ENCODE measurements at places on chromosomes 4 and X.

- DNase-seq, result no peak
Measured at GRCh38 chr4:154741131-154741665, 2.6 kb upstream of the LRAT start.

GRCh38 chrX:138711399-138712347 is at the start of gene FGF13:
FGF13 (minus strand) TSS chrX:138711717; CDS start chrX:138711003, 714 bp downstream.
- DNase-seq, result no peak

DNA sequence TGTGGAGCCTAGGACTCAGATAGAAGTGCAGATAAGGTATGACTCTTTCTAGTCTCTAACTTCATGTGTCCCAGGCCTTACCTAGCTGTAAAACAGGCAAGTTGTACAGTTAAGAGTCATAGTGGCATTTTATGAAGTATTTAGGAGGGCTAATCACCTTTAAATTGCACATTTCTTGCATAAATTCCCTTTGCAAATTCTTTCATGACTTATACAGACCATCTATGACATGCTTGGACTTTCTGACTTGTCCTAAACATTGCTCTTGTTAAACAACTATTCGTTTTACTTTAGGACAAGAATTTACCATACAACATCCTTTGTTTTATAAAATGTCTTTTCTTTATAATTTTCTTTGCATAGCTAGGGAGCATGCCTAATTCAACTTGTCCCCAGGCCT is 7.8 kb upstream of the RRAGB start:
- no peak for DNase-seq

- DNase-seq, result no peak
Measured at GRCh38 chr4:8761824-8762205, 109.8 kb downstream of the HMX1 start.

DNA sequence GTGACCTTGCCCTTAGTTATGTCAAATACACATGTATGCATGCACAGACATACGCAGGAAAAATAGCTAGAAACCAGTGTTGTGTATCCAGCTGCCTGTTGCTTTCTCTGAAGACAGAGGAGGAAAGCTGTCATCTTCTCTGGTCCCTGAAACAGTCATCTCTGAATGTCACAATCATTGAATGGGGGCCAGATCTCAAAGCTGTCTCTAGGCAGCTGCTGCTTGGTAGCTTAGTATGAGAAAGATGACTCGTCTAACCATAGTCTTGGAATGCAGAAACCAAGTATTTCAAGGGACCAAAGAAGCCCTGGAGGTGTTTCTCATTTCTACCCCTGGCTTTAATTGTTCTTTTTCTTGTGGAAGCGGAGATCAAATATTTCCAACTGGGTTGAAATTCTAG is 4.0 kb downstream of the GRIA3 start:
- no peak for DNase-seq

DNA sequence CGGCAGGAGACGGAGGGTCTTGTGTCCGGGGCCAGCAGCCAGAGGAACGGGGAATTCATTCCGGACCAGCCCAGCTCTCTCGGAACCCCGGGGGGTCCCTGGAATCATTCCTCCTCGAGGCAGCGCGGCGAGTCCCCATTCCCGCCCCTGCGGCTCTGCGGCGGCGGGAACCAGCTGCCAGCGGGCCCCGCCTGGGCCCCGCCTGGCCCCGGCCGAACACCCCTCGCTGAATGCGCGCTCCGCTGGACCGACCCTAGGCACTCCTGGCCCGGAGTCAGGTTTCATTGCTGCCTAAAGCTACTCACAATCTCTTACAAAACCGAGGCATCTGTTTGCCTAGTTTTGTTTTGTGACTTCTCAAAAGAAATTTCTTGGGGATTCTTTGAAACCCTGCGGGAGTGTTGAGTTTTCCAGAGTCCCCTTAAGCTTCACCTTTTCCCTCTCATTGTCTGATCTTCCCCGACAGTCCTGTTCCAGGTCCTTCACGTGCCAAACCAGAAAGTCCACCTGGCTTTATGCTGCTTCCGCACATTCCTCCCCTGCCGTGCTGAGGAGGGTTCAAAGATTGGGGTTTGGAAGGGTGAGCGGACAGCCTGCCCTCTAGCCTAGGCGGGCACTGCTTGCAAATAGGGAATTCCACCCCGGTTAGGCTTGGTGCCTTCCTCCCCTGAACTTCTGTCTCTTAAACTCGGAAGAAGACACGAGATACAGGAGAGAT is 789 bp downstream of the ARHGAP10 start:
- DNase-seq, result no peak

DNA sequence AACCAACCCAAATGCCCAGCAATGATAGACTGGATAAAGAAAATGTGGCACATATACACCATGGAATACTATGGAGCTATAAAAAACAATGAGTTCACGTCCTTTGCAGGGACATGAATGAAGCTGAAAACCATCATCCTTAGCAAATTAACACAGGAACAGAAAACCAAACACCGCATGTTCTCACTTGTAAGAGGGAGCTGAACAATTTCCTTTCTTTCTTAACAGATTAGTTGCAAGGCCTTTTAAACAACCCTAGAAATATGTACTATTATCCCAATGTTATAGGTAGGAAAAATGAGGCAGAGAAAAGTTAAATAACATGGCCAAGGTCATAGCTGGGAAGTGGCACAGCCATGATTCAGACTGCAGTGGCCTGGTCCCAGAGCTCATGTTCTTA is 5.8 kb upstream of the OCIAD2 start:
- no peak for DNase-seq

DNA sequence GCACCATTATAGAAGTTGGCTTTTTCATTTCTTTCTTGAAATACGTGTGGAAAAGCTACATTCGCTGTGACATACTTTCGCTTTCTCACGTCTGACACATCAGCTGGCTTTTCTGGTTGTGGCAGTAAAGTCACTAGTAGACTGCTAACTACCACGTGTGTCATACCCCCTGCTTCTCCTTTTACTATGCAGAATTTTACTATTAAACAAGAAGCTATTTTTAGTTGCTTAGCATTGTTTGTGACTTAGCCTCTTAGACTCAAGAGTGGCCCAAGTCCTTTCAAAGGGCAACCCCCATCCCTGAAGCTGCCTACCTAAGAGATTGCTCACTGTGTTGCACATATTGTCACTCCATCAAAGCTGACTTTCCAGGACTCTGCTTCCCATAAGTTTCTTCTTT is 2.1 kb upstream of the IL2 start:
- no peak for DNase-seq

GRCh38 chr4:186882293-186882692 is 158.6 kb upstream of the FAT1 start:
- no peak for DNase-seq

DNA sequence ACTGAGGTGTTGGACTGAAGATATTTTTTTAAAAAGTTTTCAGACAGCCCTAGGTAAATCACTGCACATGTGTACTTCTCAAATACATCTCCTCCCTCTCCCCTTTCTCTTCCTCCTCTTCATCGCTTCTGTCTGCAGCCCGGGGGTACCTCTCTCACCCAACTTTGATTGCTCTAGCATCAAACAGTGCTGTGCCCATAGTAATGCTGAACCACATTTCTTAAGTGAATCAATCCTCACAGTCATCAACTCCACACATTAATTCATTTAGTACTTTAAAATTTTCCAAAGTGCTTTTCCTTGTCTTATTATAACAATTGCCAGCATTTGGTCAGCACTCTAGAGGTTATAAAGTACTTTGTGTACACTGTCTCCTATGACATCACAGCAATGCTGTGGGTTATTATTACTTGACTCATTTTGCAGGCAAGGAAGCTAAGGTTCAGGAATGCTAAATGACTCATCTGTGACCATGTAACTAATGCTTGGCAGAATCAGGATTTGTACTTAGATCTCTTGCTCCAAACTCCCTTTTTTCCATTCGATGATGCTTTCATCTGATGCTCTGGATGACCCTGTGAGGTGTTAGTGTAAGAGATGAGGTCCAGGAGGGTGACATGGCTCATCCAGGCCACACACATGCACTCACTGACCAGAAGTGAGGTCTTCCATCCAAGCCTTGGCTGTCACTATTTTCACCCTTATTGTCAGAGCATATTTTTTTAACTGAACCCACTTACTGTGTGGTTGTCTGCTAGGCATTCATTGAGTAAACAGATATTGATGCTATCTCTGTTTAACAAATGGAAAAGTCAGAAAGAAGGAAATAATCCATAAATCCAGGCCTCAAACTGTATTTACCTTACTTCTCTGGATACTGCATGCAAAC is 58.8 kb downstream of the RHOH start:
- DNase-seq, result no peak

DNA sequence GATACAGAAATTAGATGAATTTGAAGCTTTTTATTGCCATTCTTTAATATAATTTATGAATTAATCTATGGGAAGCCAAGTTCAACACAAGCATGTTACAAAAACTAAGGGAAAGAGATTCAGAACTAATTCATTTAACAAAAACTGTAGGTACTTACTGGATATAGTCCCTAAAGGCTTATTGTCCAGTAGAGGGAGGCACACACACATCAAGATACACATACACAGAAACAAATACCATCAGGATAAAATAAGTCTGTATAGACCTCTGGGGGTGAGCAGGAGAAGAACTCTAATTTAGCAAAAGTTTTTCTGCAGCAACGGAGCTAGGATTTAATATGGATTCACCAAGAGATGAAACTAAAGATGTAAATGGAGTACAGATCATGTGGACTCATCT is 83.0 kb upstream of the IL13RA1 start:
- DNase-seq, result no peak

- DNase-seq, result no peak
Measured at GRCh38 chr4:122663814-122664610, 43.1 kb upstream of the IL21 start.

- DNase-seq, result peak; percentile 50
Measured at GRCh38 chrX:150772150-150772970, 79.2 kb downstream of the MTMR1 start.

DNA sequence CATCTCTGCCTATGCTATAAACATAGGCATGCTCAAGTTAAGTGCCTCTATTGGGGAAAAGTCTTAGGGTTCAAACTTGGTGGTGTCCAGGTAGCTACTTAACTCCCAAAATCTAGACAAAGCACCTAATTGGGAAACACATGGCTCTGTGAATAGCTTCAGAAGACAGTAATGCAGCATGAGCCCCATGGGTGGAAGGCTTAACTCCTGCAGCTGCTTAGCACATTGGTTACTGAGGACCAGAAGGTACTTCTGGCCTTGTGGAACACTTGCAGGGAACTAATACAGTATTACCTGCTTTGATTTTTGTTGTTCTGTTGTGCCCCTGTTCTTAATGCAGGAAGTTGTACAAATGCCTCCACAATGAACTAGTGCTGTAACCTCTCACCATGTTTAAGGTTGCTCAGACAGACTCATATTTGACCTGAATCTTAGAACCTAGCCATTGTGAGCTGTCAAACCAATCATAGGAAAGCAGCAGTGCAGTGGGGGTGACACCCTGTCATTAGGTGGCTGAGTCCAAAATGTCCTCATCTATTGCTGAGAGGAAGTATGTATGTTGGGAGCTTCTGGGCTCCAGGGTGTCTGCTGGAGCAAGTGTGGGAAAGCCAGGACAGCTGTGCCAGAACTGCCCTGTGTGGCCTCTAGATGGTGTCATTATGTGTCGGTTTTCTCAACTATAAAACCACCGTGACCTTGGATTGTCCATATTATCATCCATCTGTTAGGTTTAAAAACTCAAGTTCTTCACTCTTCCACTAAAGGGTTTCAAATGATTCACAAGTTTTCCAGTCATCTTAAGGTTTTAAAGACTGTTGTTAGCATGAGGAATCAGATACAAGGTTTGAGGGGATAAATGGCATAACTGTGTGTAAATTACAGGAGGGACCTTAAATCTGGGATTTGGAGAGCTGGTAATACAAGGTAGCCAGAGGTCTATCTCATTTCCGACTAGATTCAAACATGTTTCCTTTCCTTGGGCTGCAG is 69.9 kb upstream of the WDR1 start:
- DNase-seq, result no peak

- no peak for DNase-seq
Measured at GRCh38 chrX:72584163-72584562, 11.5 kb upstream of the HDAC8 start.

- no peak for DNase-seq
Measured at GRCh38 chr4:183586824-183587223, 72.2 kb downstream of the RWDD4 start.

- peak; percentile 28 for DNase-seq
Measured at GRCh38 chr4:140150886-140151698, 2.9 kb downstream of the MAML3 start.

DNA sequence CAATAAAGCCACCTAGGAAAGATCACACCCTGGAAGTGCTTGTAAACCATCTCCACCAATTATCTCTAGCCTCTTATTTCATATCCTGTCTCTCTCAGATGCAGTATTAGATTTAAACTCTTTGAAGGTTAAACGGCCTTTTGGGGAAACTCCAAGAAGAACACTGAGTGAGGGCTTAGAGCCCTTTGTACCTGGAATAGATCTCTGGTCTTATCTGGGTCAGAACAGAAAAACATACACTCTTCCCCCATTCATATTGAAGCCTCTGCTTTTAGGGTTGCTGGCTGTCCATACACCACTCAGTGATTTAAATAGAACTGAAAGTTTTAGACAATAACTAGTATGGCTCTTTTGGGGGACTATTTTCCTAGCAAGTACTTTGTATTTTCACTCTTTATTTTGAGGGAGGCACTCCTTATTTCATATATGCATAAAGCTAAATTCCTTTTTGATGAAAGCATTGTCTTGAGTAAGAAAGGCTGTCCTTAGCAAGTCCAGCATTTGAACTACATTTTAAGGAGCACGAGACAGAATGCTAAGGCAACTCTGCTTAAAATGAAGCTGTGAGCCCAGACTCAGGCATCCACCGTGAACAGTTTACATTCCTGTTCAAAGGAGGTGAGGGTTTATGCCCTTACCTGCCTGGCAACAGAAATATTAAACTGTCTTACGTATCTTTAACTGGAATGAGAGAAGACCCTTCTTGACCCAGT is 17.4 kb downstream of the YY2 start:
- DNase-seq, result no peak

- no peak for DNase-seq
Measured at GRCh38 chrX:6448003-6448402, 86.9 kb downstream of the VCX3A start.

- no peak for DNase-seq
Measured at GRCh38 chrX:10420134-10420533, 200.3 kb downstream of the MID1 start.

DNA sequence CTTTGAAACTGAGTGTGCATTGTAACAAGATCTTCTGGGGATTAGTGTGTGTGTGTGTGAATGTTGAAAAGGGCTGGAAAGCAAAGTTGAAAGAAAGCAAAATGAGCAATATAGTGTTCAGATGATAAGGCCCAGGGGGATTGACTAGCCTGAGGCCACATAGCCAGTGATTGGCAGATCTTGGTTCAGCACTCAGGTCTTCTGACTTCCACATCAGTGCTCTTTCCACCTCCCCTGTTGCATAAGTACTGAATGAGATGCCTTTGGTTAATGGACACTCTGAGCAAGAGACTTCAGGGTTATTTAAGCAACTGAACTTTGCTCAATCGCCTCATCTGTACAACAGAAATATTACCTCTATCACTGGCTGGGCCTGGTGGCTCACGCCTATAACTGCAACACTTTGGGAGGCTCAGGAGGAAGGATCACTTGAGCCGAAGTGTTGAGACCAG is 120.4 kb downstream of the TMEM164 start:
- no peak for DNase-seq

DNA sequence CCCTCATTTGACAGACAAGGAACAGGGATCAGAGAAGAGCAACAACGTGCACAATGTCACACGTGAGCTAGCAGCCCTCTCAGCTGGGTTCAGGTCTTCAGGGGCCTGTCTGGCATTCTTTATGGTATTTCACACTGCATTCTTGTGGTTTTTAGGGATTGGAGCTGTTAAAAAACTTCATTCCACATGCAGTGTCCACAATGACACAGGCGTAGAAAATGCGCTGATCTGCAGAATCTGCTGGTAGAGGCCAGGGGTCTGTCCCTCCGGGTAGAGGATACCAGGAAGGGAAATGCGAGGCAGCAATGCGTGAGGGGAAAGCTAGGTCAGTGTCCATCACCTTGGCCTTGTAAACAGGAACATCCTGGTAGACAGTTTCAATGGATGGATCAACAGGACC is 36.6 kb downstream of the MAP7D3 start:
- DNase-seq, result no peak
